ENCODE measurements at places on chromosomes 2 and 18.

- no peak for DNase-seq
- H3K27ac ChIP-seq = peak overlapping the region; percentile 60
- H3K4me3 ChIP-seq = peak overlapping the region; percentile 89
- H3K4me1 ChIP-seq = peaks cover 18% of the 10 kb centered on the region
These were observed 2.1 kb downstream of the RHOB start for GRCh38 chr2:20448977-20449306.

DNA sequence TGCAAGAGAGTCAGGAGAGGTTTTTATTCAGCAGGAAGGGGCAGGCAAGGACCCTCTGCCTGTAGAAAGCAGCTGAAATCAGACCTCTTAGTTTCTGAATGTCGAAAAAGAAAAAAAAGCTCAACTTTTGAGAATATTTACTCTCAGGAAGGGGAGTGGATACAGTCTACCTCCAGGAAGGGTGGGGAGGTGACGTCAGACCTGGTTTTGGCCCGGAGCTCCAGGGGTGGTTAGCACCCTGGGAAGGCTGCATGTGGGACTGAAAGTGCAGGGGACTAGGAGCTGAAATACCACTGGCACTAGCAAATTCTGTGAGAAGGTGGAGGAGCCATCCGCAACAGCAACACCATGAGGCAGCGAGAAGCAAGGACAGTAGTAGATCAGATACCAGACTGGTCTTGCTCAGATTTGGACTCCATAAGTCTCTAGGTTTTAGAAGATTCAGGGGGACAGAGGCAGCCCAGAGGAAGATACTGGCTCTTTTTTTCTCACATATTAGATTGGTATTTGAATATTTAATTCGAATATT, 19.8 kb downstream of the MC2R start:
- H3K36me3 ChIP-seq = no peaks in the 10 kb centered on the region
- H3K4me1 ChIP-seq = no peaks in the 10 kb centered on the region
- no peak overlapping the region for H3K27ac ChIP-seq
- DNase-seq = no peak
- H3K4me3 ChIP-seq = no peak overlapping the region

GRCh38 chr2:2886922-2887321, 490.7 kb downstream of the EIPR1 start:
- H3K36me3 ChIP-seq = no peaks in the 10 kb centered on the region
- no peak overlapping the region for H3K4me3 ChIP-seq
- no peak overlapping the region for H3K27ac ChIP-seq

- peaks cover 9% of the 10 kb centered on the region for H3K27me3 ChIP-seq
- no peaks in the 10 kb centered on the region for H3K36me3 ChIP-seq
- H3K4me1 ChIP-seq = no peaks in the 10 kb centered on the region
- DNase-seq = no peak
These were observed 48.1 kb downstream of the CYRIA start for GRCh38 chr2:16617282-16618266.

DNA sequence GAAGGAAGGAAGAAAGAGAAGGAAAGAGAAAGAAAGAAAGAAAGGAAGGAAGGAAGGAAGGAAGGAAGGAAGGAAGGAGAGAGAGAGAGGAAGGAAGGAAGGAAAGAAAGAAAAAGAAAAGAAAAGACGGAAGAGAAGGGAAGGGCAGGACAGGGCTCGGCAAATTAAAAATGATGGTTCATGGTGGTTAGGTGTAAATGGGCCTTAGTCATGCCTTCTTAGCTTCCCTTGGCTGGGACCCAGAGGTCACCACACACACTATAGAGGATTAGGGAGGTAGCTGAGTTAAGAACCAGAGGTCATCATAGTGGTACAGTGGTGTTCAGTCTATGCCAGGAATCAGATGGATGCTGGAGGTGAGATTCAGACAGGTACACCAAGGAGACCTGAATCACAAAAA, 9.3 kb upstream of the ATL2 start:
- H3K27me3 ChIP-seq = no peaks in the 10 kb centered on the region
- no peak overlapping the region for H3K27ac ChIP-seq
- no peak for DNase-seq
- H3K4me3 ChIP-seq = no peak overlapping the region
- no peaks in the 10 kb centered on the region for H3K36me3 ChIP-seq

- H3K4me3 ChIP-seq = no peak overlapping the region
- H3K36me3 ChIP-seq = no peaks in the 10 kb centered on the region
- no peak for DNase-seq
- H3K4me1 ChIP-seq = no peaks in the 10 kb centered on the region
- H3K27me3 ChIP-seq = no peaks in the 10 kb centered on the region
- no peak overlapping the region for H3K27ac ChIP-seq
These were observed 229.5 kb downstream of the CNTNAP5 start for GRCh38 chr2:124254621-124255020.

DNA sequence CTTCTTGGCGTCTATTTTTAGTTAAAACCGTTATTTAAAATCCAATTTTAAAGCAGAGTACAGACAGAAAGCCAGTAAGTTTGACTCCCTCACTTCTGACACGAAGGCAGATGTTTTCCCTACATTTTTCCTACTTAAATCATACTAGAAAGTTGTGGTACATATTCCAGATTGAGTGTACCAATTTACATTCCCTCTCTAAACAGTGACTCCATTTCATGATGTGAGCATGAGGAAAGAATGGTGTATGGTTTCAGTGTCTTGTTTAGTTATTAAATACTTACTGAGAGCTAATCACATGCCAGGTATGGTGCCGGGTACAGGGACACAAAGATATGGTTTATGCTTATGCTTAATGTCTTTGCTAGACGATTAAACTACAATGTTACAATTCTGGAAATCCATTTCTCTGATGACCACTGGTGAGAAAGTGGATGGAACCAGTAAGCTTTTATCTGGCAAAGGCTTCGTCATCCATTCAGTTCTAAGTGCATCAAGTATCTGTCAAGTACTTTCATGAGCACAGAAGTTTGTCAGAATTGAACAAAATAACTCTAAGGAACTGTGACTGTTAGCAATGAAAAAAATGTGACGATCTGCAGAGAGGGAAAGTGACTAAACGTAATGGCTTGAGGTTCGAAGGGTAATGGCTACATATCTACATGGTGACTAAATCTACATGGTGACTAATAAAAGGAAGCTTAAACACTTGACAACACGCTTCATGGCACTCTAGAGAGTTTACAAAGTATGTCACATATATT, 25.7 kb downstream of the MAP4K3 start:
- H3K27me3 ChIP-seq = no peaks in the 10 kb centered on the region
- H3K4me1 ChIP-seq = peaks cover 18% of the 10 kb centered on the region
- no peak overlapping the region for H3K4me3 ChIP-seq
- peak; percentile 17 for DNase-seq
- no peaks in the 10 kb centered on the region for H3K36me3 ChIP-seq
- no peak overlapping the region for H3K27ac ChIP-seq

GRCh38 chr2:71545572-71546274, 92.4 kb downstream of the DYSF start:
- no peaks in the 10 kb centered on the region for H3K36me3 ChIP-seq
- H3K27me3 ChIP-seq = peaks cover 5% of the 10 kb centered on the region
- peaks cover 8% of the 10 kb centered on the region for H3K4me1 ChIP-seq
- peak overlapping the region; percentile 33 for H3K4me3 ChIP-seq
- H3K27ac ChIP-seq = no peak overlapping the region

DNA sequence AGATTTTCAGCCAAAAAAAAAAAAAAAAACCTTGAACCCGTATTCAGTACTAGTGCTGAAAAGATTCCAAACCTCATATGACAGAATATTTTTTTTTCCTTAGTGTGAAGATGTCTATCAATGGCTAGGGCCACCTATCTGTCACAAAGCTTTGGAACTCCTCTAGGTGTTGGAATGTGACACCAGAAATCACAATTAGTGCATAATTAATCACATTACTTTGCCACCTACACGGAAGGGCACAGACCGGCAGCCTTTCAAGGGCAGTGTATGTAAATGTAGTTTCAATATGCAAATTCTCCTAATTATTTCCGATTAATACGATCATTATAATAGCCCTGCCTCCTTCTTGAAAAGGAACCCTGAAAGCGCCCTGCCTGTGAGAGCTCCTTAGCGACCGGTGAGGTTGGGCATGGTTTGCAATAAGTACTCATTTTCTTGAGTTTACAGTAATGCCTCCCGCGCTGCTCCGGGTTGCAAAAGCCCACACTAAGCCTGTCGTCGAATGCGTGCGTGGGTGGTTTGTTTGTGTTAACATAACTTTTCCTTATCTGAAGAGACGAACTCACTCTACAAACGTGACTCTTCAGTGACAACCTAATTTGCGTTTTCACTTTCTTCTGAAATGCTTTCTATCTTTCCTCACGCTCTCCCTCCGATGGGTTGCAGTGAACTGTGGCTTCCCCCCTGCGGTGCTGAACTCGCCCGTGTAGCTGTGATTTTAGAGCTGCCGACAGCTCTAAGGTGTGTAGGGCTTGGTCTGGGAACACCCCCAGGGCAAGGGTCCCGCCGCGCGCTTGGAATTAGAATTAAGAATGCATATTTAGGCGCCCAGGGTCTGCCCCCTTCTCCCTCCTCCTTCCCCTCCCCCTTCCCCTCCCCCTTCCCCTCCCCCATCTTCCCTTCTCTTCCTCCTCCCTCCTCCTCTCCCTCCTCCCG, 765 bp upstream of the ID2 start:
- DNase-seq = peak; percentile 86
- peak overlapping the region; percentile 50 for H3K4me3 ChIP-seq
- no peaks in the 10 kb centered on the region for H3K27me3 ChIP-seq
- peaks cover 10% of the 10 kb centered on the region for H3K4me1 ChIP-seq
- H3K36me3 ChIP-seq = peaks cover 11% of the 10 kb centered on the region

- H3K27me3 ChIP-seq = no peaks in the 10 kb centered on the region
- H3K36me3 ChIP-seq = no peaks in the 10 kb centered on the region
- DNase-seq = no peak
- no peak overlapping the region for H3K27ac ChIP-seq
These were observed 342.7 kb downstream of the RND3 start for GRCh38 chr2:150144546-150145298.

GRCh38 chr2:146874260-146874658, 970.6 kb upstream of the ACVR2A start:
- no peak for DNase-seq
- H3K4me1 ChIP-seq = no peaks in the 10 kb centered on the region
- no peak overlapping the region for H3K4me3 ChIP-seq
- H3K36me3 ChIP-seq = no peaks in the 10 kb centered on the region

DNA sequence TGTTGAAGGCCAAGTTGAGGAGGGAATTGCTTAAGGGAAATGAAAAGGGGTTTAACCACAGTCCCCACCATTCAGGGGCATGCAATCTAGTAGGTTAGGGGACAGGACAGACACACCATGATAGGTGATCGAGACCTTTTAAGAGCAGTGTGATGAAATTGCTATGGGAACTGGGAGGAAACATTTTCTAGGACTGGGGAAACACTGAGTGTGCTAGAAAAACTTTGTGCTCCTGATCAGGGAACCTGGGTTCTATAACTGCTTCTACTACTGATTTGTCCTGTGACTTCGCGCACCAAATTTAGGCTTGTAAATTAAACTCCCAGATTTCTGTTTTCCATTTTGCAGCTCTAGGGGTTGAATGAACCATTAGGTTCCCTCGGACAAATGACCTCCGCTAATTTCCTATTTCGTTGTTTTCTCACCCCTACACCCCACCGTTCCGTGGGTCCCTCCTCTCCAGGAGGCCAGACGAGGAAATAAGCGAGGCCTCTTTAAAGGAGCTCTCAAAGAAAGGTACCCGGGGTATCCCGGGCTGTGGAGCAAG, 371 bp upstream of the LCLAT1 start:
- H3K27me3 ChIP-seq = no peaks in the 10 kb centered on the region
- H3K36me3 ChIP-seq = no peaks in the 10 kb centered on the region
- peak overlapping the region; percentile 99 for H3K4me3 ChIP-seq
- H3K27ac ChIP-seq = peak overlapping the region; percentile 85
- H3K4me1 ChIP-seq = peaks cover 12% of the 10 kb centered on the region

DNA sequence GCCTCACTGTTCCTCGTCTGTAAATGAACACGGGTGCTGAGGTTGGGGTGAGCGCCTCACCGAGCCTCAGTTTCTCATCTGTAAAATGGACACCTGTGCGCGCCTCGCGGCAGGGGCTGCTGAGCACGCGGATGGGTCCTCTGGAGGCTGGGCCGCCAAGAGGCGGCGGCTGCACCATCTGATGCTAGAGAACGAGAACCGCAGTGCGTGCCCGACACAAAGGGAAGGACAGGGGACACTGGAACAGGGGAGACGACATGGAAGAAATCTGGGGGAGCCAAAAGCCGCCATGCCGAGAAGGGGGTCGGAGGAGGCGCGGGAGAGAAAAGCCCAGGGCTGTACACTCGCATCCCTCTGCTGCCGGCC, 118.7 kb upstream of the ZNF516 start:
- DNase-seq = no peak
- H3K27me3 ChIP-seq = peaks cover 4% of the 10 kb centered on the region
- H3K4me3 ChIP-seq = no peak overlapping the region
- peaks cover 4% of the 10 kb centered on the region for H3K4me1 ChIP-seq

DNA sequence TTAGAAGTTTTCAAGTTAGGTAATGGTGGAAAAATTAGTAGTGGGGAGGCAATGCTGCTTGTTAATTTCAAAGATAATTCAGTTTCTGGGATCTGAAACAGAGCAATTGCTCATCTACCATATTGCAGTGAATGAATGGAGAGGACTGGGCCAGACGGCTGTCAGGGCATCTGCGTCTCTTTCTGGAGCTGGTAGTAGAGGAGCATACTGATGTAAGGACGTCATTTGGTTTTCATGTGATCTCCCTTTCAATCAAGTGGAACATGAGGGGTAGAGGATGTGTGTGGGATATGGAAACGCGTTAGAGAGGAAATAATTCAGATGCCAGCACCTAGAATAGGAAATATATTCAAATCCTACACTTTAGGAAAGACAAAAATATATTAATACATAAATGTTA, 490.3 kb downstream of the ADCYAP1 start:
- H3K36me3 ChIP-seq = no peaks in the 10 kb centered on the region
- no peaks in the 10 kb centered on the region for H3K27me3 ChIP-seq
- no peak overlapping the region for H3K4me3 ChIP-seq
- H3K27ac ChIP-seq = no peak overlapping the region

DNA sequence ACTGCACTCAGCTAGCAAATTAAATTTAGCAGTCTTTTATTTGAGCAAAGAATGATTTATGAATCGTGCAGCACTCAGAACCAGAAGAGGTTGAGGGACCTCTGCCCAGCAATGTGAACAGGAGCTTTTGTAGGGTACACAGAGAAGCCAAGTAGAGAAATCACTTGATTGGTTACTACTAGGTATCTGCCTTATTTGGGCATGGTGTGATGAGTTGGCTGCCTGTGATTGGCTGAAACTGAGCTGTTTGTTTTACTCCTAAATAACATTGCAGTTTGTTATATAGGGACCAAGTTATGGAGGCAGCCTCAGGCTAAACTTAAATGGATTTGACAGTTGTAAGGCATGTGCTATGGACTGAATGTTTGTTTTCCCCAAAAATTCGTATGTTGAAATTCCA, 122.5 kb downstream of the RDH14 start:
- peaks cover 3% of the 10 kb centered on the region for H3K4me1 ChIP-seq
- H3K27me3 ChIP-seq = peaks cover 2% of the 10 kb centered on the region
- no peak for DNase-seq
- H3K27ac ChIP-seq = no peak overlapping the region
- no peak overlapping the region for H3K4me3 ChIP-seq

DNA sequence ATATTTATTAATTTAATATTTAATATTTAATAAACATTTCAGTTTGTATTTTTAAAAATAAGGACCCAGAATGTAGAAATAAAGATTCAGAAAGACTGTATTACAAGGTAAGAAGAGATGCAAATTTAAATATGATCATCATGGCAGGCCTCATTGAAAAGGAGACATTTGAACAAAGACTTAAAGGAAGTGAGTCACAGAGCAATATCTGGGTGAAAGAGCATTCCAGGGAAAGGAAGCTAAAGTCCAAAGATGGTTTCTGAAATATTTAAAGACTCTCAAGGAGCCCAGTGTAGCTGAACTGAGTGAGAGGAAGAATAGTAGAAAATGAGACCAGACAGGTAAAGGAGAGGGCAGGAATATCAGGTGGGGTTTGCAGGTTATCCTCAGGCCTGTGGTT, 5.9 kb downstream of the SCYGR4 start:
- H3K4me3 ChIP-seq = no peak overlapping the region
- peaks cover 4% of the 10 kb centered on the region for H3K4me1 ChIP-seq
- H3K36me3 ChIP-seq = no peaks in the 10 kb centered on the region
- H3K27me3 ChIP-seq = no peaks in the 10 kb centered on the region

Measured in large intestine (tissue), 12 donors.